ENCODE measurements at places on chromosomes 3 and 15.

DNA sequence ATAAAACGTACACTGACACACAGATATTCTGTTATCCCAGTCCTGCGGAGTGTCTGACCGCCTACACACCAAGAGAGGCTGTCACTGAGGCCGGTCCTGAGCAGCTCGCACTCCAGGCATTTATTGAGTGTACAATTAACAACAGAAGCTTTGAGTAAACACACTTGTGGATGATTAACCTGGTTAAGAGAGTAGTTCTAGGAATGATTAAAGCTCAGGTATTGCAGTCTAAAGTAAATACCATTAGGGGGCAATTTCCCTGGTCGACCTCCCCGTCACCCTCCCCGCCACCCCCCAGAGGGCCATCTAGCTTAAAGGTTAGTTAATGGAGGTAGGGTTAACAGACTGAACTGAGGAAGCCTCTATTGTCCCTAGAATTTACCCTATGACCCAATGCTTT is 1278.5 kb downstream of the NSUN3 start:
- DNase-seq = no peak

- DNase-seq = no peak
These were observed 85.1 kb downstream of the STAG1 start for GRCh38 chr3:136667081-136667480.

DNA sequence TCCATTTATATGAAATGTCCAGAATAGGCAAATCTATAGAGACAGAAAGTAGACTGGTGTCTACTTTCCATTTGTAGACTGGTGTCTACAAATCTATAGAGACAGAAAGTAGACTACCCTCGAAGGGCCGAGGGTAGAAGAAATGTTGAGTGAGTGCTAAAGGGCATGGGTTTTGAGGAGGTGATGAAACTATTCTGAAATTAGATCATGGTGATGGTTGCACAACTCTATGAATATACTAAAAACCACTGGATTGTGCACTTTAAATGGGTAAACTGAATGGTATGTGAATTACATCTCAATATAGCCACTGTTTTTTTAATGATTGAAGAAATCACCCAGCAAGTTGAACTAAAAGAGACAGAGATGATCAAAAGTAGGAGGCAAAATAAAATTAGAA is 27.9 kb downstream of the TP53BP1 start:
- DNase-seq = no peak

DNA sequence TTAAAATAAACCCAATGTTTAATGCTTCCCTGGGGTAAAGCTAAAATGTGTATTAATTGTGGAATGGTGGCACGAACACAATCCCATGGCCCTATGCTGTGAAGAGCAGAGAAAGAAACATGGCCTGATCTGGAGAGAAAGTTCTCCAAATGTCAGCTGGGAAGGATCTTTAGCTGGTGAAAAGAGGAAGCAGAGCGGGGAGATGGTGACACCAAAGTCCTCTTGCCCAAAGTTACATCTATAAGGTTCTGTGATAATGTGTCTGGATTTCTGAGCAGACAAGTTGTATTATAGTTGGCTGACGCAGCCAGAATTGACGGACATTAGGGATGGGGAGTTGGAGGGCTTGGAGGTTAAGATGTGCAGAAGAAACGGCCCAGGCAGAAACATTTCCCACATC is 196.2 kb downstream of the CHST2 start:
- DNase-seq = no peak

DNA sequence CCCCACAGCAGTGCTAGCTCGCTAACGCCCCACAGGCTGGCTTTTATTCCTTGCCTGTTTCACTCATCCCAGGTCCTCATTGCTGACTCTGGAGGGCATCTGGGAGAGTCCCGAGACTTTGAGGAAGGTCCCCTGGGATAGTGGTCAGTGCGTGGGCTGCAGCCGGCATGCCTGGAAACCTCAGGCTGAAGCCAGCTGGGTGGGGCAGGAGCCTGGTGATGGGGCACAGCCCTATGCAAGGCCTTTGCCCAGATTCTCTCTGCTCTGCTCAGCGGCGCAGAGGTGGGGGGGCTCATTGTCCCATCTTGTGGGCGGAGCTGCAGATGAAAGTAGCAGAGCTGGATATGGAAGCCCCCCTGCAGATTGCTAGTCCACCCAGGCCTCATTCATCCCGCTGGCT is 55.7 kb upstream of the SMAD6 start:
- DNase-seq = no peak

GRCh38 chr15:31985607-31986006 is 44.7 kb upstream of the CHRNA7 start:
- no peak for DNase-seq

GRCh38 chr15:29337156-29337959 is 67.7 kb upstream of the NSMCE3 start:
- DNase-seq = no peak

DNA sequence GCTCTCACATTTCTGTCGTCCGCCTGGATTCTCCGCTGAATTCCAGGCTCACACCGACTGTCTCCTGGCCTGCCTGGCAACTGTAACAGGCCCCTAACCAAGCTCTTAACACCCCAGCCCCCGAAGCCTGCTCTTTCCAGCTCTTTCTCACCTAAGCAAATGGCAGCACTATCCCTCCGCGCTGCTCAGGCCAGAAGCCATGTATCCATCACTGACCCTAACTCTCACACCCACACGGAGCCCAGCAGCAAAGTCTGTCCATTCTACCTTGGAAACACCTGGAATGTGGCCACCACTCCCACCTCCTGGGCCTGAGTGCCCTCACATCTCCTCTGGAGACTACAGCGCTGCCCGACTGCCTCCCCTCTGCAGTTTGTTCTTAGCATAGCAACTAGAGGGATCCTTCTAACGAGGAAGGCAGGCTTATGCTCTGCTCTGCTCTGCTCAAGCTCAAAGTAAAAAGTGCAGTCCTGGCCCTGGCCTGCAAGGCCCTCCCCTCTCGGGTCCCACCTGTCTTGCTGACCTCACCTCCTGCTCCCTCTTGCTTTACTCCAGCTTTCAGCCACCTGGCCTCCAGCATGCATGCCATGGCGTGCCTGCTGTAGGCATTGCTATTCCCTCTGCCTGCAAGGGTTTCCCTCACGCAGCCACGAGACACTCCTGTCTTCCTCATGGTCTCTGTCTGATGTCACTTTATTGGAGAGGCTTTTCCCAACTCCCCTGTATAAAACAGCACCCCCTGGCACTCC is 27.2 kb downstream of the FEM1B start:
- no peak for DNase-seq

- no peak for DNase-seq
These were observed 44.7 kb upstream of the NR2F2 start for GRCh38 chr15:96285729-96286254.

- no peak for DNase-seq
These were observed 196.3 kb downstream of the OCA2 start for GRCh38 chr15:27902680-27903385.

DNA sequence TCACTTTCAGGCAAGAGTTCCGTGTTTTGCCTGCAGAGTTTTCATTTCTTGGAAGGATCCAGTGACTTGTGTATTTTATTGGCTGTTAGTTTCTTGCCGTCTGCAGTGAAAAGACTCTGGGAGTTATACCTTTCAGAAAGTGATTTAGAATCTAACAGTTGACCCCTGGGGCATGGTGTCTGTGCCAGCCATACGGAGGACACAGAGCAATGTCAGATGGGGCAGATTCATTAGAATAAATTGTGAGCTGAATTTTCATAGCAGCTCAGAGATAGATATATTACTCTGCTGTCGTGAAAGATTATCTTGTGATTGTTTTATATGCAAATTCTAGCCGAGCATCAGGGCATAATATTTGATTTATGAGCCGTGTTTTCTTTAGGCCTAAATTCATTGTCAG is 131.6 kb downstream of the SV2B start:
- no peak for DNase-seq

GRCh38 chr3:148599481-148599880 is 98.2 kb upstream of the AGTR1 start:
- DNase-seq = no peak

GRCh38 chr3:112124907-112125607 is 8.0 kb downstream of the GCSAM start:
- no peak for DNase-seq

- DNase-seq = no peak
These were observed 31.0 kb upstream of the SLCO2A1 start for GRCh38 chr3:134060561-134061385.

DNA sequence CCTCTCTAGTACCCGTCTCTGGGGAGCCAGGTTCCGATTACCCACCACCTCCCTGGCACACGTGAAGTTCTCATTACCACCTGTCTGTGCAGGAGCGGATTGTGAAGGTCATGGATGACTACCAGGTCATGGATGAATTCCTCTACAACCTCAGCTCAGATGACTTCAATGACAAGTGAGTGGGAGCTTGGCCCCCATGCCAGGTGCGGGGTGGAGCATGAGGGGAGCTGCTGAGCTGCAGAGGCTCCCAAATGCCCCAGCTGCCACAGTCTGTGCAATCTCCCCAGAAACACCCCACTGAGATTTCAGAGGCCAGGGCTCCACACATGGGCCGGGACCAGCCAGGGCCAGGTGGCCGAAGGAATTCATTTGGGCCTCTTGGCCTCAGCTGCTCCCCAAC is 34.3 kb downstream of the DNAH1 start:
- DNase-seq = no peak

DNA sequence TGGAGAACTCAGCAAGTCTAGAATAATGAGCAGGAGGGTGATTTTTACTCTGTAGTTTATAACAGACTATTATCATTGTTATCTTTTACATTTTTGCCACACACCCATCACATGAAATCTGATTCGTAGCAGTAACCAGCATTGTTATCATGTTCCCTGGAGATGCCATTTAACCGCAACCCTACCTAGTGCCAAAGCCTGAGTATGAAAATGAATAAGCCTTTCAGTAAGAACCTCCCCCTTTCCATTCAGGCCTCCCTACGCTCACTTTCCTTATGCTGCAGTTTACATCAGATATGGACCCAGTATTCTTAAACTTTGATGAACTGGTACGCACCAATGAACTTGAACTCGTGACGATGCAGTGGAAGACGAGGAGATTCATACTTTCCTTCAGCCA is 158.7 kb upstream of the SPRED1 start:
- no peak for DNase-seq

GRCh38 chr15:55283379-55284147 is 6.0 kb downstream of the RAB27A start:
- peak; percentile 13 for DNase-seq

GRCh38 chr3:108125550-108126071 is 34.8 kb upstream of the CD47 start:
- DNase-seq = peak; percentile 77

- DNase-seq = no peak
These were observed 49.8 kb upstream of the SSR3 start for GRCh38 chr3:156604642-156605144.

DNA sequence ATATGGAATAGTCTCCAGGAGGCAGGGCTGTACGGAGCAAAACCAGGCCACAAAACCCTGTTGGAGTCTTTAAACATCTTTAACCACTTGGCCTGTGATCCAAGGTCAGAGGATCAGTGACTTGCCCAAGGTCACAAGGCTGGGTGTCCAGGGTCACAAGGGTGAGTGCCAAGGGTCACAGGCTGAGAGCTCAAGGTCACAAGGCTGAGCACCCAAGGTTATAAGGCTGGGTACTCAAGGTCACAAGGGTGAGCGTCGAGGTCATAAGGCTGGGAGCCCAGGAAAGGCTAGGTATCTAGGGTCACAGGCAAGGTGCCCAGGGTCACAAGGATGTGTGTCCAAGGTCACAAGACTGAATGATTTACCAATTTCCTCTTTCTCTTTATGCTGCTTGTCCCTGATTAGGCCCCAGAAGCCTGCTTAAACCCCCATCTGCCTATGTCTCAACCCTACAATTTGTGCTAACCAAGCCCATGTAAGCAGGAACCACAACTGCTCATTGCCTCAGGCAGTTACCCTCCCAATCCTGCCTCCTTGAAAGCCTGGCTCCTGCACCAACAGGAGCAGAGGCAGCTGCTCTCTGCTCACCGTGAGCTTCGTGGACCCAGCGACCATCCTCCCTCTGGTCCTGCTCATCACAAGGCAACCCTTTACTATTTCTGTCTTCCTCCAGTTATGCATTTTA is 51.5 kb downstream of the MGLL start:
- DNase-seq = no peak

DNA sequence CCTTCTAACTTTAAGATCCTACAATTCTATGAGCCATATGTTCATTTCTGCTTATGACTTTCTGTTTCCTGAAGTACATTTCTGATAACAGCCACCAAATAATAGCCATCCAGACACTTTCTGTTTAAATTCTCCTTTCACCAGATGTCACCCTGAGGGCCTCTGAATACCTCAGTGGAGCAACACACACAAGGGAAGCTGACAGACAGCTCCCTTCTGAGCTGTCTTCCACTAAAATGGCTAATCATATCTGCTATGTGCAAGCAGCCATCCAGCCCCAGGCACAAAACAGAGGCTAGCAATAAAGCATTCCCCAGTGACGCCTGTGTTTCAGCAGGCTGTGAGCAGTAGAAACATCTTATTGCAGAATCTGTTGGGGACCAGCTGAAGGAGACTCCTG is 666.6 kb upstream of the UBE2E2 start:
- DNase-seq = no peak

GRCh38 chr3:25820366-25820765 is 30.5 kb downstream of the OXSM start:
- no peak for DNase-seq

DNA sequence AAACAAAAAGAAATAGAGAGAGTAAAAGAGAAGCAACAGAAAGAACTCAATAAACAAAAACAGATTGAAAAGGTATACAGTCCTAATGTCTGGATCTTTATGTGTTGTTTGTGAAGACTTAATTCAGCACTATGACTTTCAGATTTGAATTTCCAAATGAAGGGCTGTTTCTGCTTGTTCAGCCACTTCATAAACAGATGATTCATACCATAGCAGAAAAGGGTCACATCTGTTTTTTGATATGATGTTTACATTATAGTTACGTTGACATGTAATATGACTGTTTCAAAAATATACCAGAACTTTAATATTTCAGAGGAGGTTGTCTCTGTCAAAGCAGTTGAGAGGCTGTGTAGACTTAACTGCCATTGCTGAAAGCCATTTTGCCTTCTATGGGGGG is 24.1 kb downstream of the ASB14 start:
- DNase-seq = no peak

- DNase-seq = no peak
These were observed 96.1 kb downstream of the HMG20A start for GRCh38 chr15:77516786-77517185.

- DNase-seq = no peak
These were observed 41.8 kb upstream of the UBE2E2 start for GRCh38 chr3:23161308-23161707.

GRCh38 chr15:81097890-81098280 is 36.2 kb upstream of the CFAP161 start:
- DNase-seq = no peak

DNA sequence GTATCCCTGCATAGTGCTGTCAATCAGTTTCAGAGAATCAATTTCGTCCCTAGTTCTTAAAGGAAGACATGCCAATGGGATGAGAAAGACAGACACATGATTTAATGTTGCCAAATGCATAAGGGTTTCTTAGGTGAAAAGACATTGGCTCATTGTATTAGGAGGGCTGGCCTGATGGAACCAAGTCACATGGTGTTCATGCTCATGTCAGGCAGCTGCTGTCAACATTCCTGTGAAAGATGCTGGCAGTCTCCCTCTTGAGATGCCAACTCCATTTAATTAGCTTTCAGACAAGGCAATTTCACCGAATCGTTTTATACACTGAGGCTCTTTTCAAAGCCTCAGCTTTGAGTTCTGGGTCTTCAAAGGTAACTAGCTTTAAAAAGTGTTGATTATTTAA is 16.1 kb upstream of the IL1RAP start:
- DNase-seq = no peak

GRCh38 chr15:82540984-82541431 is 751 bp upstream of the RPS17 start:
- DNase-seq = no peak

- DNase-seq = no peak
These were observed 79.4 kb downstream of the RPLP1 start for GRCh38 chr15:69532066-69532465.
